ENCODE measurements at places on chromosomes 5 and 9. TPM values are rescaled to one million over a fixed set of nuclear protein-coding genes. Genes with fewer than 3 reads are reported as not detected.

The TTC39B gene
- total RNA-seq, result 16.1 TPM

The SNX30 gene
- total RNA-seq, result 16.4 TPM

The OR13C2 gene
- not detected for total RNA-seq

The FBP2 gene
- total RNA-seq, result not detected

The GOLGA2 gene
- total RNA-seq, result 84.8 TPM

The ARHGEF28 gene
- 58.1 TPM for total RNA-seq

The SHB gene
- 17.1 TPM for total RNA-seq

Measured in nasal cavity respiratory epithelium epithelial cell of viscerocranial mucosa (primary cell).